ENCODE measurements at places on chromosomes 6 and 20.

- peak; percentile 47 for DNase-seq
Observed at GRCh38 chr20:50569864-50570836, 60.0 kb downstream of the PTPN1 start.

GRCh38 chr6:159716247-159717096, 10.8 kb upstream of the WTAP start:
- DNase-seq: no peak

- DNase-seq: no peak
Observed at GRCh38 chr6:100296810-100297544, 167.7 kb downstream of the SIM1 start.

GRCh38 chr6:137926207-137926731, 59.2 kb downstream of the TNFAIP3 start:
- peak; percentile 6 for DNase-seq

DNA sequence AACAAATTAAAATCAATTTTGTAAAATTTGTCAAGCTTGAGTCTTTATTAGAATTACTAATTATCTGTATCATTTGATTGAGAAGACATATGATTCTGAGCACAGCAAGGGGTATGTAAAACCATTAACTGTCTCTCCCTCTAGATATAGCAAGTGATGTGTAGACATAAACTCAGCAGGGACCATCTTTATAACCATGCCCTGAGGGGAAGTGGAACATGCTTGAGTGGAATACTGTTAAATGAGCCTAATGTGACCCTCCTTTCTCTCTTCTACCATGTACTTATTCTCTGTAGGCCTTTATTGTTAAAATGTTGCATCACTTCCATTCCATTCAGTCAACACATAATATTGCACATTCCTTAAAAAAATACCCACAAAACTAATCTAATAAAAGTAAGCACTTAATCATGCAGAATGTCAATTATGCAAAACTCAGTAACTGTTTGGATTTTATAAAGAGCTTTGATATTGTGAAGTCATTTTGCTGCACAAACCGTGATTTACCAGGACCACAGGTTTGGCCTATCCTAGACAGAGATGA, 896.6 kb upstream of the MANEA start:
- no peak for DNase-seq

- peak; percentile 44 for DNase-seq
Observed at GRCh38 chr6:13924949-13925881, at the start of gene RNF182. TSS of gene RNF182 (plus strand) at chr6:13924952. CDS start at chr6:13977120, 52,168 bp downstream.

GRCh38 chr20:4375881-4376280, 345.8 kb upstream of the PRND start:
- no peak for DNase-seq

GRCh38 chr6:129890164-129890563, 29.0 kb upstream of the TMEM244 start:
- no peak for DNase-seq

- no peak for DNase-seq
Observed at GRCh38 chr20:54479138-54479906, 3.9 kb downstream of the DOK5 start.

- no peak for DNase-seq
Observed at GRCh38 chr6:151721146-151721545, 86.3 kb upstream of the ESR1 start.

DNA sequence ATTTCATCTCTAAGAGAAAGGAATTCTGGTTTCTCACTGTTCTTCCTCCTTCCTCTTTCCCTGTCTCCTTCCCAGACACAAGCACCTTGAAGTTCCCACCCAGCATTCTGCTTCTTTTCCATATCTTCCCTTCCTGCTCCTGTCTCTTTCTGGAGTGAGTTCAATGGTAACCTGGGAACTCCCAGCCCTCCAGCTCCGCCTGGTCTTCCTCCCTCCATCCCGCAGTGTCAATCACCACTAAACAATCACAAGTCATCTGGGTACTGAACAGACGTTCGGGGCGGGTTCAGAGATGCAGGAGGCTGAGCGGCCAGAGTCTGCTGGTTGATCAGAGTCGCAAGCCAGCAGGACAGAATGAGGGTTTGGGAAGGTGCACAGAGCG, 7.7 kb downstream of the TTBK1 start:
- no peak for DNase-seq

- DNase-seq: no peak
Observed at GRCh38 chr6:140636908-140637402, 1262.5 kb upstream of the CITED2 start.

GRCh38 chr6:13712599-13712898, 914 bp upstream of the RANBP9 start:
- peak; percentile 44 for DNase-seq

GRCh38 chr6:121651420-121651819, 216.0 kb downstream of the GJA1 start:
- no peak for DNase-seq

DNA sequence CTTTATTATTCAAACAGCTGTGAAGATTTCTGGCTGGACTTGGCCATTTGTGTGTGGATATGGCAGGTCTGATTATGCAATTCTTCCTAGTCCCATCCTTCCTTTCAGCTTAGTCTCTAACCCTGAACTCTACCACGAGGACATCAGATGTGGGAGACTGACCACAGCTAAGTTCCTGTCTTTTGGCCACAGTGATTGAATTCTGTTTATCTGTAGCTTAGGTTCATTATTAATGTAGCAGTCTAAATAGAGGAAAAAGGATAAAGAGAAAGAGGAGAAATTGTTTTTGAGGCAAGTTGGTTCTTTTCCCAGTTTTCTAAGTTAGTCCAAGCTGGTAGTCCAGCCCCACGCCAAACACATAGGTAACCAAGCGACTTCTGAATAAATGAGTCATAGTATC, 598.9 kb downstream of the RFPL4B start:
- no peak for DNase-seq

GRCh38 chr20:41692479-41693135, 74.4 kb upstream of the CHD6 start:
- peak; percentile 85 for DNase-seq

DNA sequence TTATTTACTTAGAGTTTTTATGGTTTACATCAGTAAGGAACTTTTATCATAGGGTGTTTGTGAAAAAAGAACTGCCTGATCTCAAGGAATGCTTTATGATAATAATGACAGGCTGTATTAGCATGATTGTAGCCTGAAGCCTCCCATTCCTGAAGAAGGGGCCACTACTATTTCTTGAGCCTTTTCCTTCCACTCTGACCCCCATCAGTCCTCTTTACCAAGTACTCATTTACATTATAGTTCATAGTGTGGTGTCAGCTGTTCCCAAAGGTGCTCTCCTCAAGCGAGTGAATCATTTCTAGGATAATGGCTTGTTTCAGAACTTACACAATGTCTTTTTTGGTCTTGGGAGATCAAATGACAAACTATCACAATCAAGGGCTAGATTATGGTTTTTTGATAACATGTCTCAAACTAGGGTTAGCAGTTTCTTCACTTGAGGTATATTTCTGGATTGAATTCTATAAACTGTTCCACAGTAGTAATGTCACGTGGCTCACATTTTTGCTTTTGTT, 283.6 kb downstream of the CDKAL1 start:
- no peak for DNase-seq

- DNase-seq: no peak
Observed at GRCh38 chr20:2633381-2633780, 19.1 kb upstream of the NOP56 start.

GRCh38 chr6:120211955-120212792, 862.6 kb upstream of the MAN1A1 start:
- DNase-seq: no peak

DNA sequence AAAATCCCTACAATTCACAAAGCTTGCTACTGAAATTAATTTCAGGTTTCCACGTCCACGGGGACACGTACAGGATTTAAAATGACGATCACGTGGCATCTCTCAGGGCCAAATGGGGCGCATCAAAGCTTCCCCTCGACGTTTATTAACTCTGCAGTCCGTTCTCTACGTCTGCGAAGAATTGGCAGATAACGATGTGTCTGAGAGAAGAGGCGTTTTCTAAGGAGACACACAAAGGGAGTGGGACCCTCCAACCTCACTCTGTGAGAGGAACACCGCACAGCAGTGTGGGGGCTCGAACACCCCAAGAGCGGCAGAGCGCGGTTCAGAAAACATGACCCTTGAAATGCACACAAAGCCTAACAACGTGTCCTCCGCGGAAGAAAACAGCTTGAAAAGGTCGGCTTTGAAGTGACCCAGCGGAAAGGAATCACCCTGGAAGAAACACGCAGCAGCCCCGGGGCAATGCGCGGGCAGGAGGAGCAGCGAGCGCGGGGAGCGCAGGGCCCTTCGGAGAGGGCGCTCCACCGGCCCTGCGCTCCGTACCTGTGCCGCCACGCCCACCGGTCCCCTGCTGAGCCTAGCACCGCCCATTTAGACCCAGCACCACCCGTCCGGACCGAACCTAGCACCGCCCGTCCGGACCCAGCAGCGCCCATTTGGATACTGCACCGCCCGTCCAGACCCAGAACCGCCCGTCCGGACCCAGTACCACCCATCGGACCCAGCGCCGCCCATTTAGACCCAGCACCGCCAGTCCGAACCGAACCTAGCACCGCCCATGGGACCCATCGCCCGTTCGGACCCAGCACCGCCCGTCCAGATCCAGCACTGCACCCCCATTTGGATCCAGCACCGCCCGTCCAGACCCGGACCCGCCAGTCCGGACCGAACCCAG, 1.1 kb upstream of the AFDN start:
- peak; percentile 20 for DNase-seq

GRCh38 chr6:40252531-40253258, 318.4 kb upstream of the MOCS1 start:
- DNase-seq: no peak
